ENCODE measurements at places on chromosomes 4 and X.

DNA sequence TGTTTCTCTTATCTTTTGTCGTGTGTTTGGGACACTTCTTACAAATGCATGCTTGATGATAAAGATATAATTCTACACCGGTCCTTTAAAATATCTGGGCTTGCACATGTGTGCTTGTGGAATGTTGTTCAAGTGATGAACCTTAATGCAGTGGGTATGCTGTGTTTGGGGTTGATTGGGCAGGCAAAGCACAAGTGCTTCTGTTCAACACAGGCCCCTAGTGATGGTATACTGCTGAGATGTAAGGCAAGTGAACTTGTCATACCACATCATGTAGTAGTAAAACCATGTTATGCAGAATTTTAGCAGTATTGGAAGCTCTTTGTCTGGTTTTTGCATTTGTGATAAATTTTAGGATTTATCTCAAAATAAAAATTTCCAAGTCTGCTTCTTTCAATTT lies 23.9 kb downstream of the TBC1D19 start:
- DNase-seq, result no peak

DNA sequence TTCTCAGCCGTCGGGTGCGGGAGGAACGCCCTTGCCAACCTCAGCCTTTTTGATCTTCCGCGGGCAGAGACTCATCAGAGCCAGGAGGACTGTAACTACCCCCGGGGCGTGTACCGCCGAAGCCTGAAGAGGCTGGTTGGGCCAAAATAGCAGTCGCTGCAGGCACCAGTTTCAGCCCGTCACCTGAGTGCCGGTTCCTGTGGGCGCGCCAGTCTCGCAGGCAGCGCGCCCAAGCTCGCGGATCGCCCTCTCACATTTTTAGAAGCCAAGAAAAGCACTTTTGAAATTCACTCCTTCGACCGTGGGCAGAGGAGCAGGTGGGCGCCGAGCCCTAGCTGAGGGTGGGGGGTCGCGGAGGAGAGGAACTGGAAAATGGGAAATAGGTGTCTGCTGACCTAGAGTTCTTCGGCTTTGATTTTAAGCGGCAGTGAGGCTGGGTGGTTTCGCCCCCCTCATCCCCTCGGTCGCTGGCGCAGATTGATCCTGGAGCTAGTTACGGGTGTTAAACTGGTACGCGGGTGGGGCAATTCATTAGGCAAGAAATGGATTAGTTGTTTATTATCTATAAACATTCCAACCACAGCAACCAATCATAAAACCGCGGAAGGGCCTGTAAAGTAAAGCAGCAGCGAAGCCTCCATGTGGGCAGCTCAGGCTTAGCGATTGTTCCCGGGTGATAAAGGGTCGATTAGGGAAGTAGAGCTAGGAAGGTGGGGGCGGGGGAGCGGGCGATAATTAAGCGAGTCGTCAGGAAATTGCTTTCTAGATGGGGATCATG lies 69.2 kb downstream of the FBXO8 start:
- no peak for DNase-seq

DNA sequence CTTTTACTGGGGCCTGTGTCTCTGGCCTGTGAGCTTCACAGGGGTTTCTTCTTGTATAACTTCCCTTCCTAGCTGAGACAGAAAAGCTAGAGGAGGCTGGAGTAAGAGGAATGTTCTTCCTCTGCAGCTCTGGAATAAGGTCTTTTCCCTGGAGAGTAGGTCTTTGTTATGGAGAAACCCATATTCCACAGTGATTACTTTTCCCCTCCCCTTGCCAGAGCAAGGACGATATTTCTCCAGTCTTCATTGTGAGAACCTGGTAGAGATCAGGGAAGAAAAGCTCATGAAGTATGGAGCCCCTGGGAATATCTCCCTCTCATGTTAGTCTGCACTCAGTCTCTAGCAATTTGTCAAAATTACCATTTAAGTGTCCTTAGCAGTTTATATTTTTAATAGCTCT lies 18.7 kb upstream of the GLRB start:
- no peak for DNase-seq

DNA sequence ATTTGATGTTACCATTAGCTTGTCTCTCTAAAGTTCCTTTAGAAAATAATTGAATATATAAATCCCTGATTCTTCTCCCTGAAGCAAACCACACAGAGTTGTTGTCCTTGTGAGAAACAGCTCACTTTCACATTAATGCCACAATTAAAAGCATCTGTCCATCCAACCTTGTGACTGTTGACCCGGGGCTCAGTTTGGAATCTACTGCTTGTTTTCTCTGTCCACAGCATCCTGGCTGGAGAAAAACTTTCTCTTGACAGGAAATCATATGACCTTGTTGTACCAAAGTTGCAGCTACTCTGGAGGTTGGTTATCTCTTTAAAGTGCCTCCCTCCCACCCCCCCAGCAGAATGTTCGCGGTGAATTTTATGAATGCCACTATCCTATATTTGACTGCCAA lies 3.1 kb downstream of the PRKG2 start:
- DNase-seq, result no peak

- DNase-seq, result no peak
Measured at GRCh38 chr4:107278791-107279483, 242.8 kb upstream of the DKK2 start.

DNA sequence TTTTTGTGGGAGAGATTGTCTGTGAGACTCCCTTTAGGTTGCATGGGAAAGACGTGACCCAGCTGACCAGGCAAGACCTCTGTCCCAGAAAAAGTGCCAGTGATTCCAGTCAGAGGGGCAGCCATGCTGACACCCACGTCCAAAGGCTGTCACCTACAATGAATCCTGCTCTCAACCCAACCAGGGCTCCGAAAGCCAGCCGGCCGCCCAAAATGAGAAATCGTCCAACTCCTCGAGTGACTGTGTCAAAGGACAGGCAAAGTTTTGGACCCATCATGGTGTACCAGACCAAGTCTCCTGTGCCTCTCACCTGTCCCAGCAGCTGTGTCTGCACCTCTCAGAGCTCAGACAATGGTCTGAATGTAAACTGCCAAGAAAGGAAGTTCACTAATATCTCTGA lies 5.5 kb downstream of the SLITRK2 start:
- DNase-seq, result no peak

DNA sequence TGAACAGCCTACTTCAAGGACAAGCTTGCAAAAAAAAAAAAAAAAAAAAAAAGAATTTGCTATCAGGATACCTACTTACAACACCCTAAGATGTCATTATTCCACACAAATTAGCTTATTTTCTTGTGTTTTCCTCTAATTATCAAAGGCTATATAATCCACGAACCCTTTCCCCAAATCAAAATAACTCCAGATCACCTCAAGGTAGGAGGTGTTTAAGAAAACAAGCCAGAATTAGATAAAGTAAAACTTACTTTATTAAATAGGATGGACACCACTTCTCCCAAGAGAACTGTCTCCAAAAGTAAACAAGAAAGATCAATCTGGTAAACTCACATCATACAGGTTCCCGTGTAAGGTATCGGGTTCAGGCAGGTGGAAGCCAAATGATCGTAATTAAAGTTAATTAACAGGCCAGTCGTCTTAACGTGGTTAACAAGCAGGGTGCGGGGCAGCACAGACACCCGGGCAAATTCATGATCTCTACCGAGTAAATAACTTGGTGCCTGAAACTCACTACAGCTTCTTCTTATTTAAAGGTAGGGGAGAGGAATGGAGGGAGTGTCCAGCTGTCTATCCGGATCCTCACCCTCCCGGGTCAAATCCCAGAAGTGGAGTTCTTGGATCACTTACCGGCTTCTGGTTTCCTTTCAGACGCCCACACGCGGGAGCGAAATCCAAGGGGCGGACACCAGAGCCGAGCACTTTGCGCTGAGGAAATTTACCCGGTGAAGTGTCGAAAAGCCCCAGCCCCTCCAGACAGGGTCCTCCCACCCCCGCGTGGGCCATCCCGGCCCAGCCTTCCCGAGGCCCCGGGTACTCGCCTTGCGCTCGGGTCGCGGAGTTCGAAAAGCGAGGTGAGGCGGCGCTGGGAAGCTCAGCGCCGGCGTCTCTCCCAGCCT lies 708 bp downstream of the ARAP2 start:
- DNase-seq, result no peak

- no peak for DNase-seq
Measured at GRCh38 chrX:28311466-28311865, 275.8 kb upstream of the IL1RAPL1 start.

GRCh38 chrX:115226929-115227328 lies 7.0 kb downstream of the LRCH2 start:
- no peak for DNase-seq

DNA sequence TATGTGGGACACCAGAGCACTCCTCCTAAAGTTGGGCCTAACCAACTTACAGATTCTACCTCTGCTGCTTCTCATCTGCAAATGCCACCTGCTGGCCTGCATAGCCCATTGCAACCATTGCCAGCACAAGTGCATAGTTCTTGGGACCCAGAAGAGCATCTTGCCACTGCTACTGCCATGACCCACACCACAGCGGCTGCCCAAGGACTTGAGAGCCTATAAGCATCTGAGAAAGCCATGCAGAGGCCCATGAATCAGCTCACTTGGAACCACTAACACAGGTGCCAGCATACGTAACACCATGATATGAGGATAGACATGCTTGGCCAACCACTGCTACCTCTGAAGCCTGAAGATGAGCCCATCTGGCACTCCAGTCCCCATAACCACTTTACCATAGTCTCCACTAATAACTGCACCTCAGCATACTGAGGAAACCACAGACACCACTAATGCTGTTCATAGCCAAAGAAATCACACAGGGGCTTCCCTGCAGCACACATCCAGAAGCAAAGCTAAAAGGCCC lies 258.1 kb upstream of the AGTR2 start:
- DNase-seq, result no peak

- no peak for DNase-seq
Measured at GRCh38 chr4:15353207-15353606, 74.6 kb upstream of the C1QTNF7 start.

- no peak for DNase-seq
Measured at GRCh38 chr4:174582463-174582862, 60.2 kb upstream of the HPGD start.

GRCh38 chr4:139665690-139666529 lies at the start of gene MGST2:
MGST2 (plus strand) TSS chr4:139665819; CDS start chr4:139666020, 201 bp downstream.
- no peak for DNase-seq

DNA sequence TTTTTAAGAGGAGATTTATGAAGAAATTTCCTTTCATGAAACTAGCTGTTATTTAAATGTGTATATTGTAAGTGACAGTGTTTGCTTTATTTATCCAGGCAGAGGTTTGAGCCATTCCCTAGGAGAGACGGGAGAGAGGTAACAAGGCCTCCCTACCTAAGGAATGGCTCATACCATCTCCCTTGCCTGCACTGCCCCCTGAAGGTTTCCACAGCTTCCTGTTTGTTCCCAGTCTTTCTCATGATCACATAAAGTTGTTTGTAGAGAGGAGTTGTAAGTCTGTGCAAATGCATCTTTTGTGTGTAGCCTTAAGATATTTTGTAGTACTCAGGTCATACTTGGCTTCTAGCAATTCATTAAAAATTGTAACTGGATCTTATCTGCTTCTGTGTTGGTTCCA lies 1504.5 kb upstream of the PCDH10 start:
- no peak for DNase-seq

DNA sequence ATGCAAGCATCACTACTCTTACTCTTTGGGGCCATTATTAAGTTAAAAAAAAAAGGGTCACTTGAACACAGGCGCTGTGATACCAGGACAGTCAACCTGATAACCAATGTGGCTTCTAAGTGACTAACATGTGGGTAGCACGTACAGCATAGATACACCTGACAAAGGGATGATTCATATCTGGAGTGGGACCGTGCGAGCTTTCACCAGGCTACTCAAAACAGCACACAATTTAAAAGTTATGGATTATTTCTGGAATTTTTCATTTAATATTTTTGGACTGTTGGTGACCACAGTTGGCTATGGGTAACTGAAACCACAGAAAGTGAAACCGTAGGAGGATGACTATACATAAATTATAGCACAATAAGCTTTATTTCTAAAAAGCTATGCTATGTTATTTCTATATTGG lies 113.8 kb upstream of the STIM2 start:
- no peak for DNase-seq

GRCh38 chr4:75018811-75019479 lies 86.0 kb downstream of the PARM1 start:
- no peak for DNase-seq

- DNase-seq, result no peak
Measured at GRCh38 chr4:154590329-154591006, at the start of gene FGA. FGA (minus strand) TSS chr4:154590742; CDS start chr4:154590687, 55 bp downstream.

DNA sequence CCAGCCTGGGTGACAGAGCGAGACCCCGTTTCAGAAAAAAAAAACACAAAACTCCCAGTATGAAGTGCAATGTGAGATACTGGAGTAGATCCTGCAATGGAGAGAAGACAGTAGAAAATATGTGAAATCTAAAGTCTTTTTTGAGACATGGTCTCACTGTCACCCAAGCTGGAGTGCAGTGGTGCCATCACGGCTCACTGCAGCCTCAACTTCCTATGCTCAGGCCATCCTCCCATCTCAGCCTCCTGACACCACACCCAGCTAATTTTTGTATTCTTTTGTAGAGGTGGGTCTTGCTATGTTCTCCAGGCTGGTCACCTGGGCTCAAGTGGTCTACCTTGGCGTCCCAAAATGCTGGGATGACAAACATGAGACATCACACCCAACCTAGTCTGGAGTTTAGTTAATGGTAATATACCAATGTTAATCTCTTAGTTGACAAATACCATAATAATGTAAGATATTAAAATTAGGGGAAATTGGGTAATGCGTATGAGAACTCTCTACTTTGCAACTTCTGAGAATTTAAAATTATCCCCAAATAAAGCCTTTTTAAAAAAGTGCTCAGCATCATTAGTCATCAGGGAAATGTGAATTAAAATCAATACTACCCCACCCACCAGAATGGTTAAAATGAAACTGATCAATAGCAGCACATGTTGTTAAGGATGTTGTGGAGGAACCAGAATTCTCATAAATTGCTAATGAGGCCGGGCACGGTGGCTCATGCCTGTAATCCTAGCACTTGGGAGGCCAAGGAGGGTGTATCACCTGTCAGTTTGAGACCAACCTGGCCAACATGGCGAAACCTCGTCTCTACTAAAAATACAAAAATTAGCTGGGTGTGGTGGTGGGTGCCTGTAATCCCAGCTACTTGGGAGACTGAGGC lies 15.0 kb downstream of the RBMX start:
- no peak for DNase-seq

DNA sequence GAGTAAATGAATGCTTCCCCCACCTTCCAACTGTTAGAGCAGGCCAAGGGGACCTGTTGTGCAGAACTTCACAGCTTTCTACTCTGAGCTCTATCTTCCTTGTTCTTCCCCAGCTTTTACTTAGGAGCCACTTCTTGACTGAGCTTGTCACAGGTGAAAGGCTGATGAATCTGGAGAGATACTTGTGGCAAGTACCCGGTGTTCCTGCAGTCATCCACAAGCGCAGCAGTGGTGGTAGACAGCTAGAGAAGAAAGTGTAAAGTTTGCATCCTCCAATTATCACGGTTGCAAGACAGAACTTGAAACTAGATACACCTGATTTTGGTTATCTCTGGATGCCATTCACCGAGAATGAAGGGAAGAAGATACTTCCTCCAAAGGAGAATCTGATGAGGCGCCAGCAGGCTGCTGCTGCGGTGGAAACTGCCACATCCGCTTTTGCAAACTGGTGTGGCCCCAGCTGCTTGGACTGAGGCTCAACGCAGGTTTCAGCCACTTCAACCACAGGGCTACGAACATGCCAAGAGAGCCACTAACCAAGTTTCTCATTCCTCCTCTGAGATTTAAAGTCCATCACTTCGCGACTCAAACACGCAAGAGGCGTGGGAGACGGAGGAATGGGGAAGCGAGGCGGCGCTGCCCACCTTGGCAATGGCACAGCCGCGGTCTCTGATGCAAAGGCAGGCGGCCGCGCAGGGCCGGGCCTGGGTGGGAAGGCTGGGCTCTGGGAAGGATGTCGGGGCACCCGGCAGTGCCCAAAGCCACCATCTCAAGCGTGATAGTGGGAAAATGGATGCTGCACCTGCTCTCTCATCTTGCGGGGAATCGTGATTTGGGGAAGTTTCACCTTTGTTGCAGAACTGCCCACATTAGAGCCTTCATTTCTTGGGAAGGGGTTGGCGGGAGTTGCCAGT lies 1.3 kb upstream of the FHIP1A start:
- DNase-seq, result no peak
